Breast epithelium (tissue), 4 donors: ENCODE measurements at places on chromosomes 6 and 20. TPM values are rescaled to one million over a fixed set of nuclear protein-coding genes. Genes with fewer than 3 reads are reported as not detected.

The CST2 gene
- not detected for total RNA-seq

DNA sequence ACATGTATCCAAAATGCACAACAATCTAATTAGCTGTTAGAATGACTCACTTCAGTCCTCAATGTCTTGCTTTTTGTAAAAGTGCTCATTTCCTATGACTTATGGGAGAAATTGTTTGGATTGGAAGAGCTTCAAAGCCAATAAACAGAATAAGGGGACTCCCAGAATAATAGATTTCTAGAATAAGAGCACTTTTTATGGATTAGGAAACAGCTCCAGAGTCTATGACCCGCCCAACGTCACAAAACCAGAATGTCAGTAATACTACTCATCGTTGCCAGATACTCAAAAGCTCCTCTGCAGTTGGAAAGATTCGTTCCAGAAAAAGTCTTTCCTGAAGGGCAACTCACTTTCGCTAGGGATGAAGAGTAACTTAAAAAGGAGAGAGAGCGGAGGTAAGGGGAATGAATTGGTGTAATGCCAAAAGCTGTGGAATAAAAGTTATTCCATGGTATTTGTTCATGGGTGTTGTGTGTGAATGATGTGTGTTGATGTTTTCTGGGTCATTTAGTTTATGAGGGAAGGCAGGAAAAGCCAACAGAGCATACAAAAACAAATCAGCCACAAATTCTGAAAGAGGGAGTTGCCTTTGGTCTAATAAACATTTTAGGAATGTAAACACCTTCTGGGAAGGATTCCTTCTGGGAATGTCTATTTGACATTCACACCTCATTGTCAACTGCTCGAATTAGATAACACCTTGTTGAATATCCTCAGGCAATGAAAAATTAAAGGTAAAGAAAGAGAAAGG, 64.6 kb downstream of the SYNE1 start:
- no peak for DNase-seq

GRCh38 chr6:36594816-36595643, 868 bp downstream of the SRSF3 start:
- peak; percentile 70 for DNase-seq

The LRRC73 gene
- total RNA-seq: not detected

GRCh38 chr20:41177636-41178035, 40.3 kb downstream of the PLCG1 start:
- peak; percentile 50 for DNase-seq

DNA sequence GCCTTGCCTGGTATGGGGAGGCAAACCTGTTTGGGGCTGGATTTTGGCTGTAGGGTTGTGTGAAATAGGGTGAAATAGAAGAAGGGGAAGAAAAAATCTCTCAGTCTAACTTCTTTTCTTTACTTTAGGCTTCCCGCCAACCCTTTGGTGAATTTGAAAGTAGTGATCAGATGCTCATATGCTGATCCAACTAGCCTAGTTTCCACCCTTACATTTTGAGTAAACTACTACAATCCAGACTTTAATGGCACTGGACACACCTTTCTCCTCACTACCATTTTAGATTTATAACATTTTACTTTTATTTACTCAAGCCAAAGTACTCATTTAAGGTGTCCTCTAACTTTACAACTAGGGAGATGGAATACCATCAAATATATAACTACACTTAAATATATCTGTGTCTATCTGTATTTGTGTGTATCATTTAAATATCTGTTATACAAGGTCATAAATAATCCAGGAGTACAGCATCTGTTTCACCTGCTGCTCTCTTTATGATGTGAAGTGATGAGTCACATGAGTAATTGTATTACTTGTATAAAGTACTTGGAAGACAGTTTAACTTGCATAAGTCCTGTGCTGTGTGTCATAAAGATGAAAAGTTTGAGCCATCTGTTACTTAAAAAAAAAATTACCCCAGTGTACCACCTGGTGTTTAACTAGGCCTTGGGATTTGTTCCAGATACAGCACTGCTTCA, 172.1 kb downstream of the CDKAL1 start:
- no peak for DNase-seq

DNA sequence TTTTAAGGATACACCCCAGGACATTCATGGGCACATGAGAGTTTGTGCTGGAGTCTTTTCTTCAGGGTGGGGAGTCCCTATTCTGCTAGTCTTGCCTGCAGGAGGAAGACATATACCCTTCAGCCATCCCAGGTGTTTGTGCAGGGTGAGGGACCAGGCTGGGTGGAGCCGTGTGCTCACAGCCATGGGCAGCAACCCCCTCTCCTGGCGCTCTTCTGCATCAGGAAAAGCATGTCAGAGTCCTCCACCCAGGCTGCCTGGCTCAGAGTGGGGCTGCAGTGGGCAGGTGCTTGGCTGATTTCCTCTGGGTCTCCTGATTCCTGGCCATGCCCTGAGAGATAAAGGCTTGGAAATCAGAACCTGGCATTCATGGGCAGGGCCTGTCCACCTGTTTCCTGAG, 22.7 kb upstream of the MLN start:
- no peak for DNase-seq

GRCh38 chr20:9021699-9022098, 47.2 kb upstream of the PLCB4 start:
- no peak for DNase-seq

DNA sequence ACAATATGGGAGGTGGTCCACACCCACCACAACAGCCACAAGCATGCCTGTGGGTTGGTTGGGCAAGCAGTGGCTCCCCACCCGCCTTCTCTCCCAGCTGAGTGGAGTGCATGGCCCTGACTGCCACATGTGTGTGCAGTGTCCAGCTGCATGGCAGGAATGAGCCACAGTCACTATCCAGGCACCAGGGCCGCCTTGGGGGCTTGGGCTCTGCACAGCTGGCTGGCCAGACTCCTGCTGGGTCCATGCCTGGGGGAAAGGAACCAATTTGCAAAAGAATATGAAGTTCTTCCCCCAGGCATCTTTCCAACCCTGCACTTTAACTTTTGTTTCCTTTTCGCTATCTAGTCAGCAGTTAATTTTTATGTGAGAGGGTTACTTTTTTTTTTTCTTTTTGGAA, 11.6 kb upstream of the ASCC3 start:
- no peak for DNase-seq

DNA sequence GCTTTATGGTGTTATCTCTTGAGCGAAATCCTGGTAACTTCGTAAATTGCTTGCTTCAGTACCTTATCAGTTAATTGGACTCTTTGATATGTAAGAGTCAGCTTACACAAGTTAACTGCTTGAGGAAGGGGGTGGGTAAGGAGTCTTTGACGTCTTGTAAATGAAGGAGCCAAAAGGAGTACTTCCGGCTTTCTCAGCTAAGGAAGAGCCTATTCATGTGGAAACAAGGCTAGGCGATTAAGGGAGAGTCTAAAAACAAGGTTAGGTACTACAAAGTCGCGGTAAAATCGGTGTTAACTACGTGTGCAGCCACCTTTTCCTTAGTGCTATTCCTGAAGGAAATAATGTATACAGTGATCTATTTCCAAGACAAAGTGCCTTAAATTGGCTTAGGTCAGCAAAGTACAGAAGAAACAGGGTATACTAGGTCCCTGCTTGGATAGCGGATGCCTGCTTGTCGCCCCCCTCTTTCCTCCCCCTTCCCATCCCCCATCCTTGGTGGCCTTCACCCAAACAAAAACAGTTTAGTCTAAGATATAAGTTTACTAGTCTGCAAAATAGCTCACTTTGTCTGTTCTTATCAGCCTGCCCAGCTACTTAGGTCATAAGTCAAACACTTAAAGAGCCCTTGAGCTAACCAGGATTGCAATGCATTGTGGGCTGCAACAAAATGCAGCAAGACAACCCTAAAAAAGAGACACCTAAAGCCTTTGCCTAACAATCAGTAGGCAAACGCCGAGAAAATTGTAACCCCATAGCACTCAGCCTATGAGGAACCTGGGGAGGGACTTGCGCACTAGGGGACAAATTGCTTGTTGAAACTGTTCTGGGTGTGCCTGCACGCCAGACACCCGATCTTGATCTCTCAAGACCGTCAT, 147.3 kb downstream of the TRIM27 start:
- no peak for DNase-seq

The IL17F gene
- total RNA-seq: not detected

DNA sequence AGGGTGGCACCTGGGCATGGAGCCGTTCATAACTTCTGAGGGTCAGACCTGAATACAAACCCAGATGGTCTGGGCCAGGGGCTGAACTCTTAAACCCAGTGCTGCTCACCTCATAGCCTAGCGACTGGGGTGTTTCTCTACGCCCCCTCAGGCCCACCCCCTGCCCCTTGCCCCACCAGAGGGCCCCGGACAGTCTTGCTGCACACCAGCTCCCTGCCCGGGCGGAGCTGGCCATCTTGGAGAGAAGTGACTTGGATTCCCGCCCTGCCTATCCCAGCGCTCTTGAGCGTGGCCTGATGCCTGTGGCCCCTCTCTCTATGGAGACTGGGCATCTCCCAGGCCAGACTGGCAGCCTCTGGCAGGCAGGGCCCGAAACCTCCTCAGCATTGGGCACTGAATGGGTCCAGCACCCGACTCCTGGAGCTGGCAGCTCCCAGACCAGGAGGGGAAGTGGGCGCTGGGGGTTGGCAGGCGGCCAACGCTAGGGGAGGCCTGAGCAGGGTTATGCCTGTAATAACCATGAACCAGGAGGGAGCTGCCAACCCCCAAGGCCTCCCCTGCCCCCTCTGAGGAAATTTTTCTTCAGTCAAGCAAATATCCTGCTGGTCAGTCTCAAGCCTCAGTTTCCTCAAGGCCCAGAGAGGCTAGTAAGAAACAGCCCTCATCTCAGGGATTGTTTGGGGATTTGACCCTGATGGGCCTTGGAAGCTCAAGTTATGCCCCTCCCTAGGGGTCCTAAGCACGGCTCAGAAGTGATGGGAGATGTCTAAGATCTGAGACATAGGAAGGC, 169.5 kb downstream of the VEGFA start:
- no peak for DNase-seq

- no peak for DNase-seq
Observed at GRCh38 chr20:47740121-47740861, 45.0 kb downstream of the SULF2 start.

DNA sequence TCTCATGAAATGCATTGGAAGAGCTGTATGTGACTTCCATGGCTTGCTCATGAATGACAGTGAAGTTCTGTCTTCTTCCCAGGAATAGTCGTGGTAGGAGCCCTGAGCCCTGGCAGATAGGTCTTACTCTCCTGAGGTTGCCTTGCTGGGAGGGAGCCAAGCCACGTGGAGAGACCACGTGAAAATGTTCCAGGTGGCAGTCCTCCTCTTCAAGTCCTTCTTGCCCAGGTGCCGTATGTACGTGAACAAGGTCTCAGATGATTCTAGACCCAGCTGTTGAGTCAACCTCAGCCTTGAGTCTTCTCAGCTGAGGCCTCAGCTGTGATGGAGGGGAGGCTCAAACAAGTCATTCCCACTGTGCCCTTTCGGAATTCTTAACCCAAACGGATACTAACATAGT, 192.4 kb upstream of the PRDM1 start:
- no peak for DNase-seq

The CDC5L gene
- total RNA-seq: 29.1 TPM

DNA sequence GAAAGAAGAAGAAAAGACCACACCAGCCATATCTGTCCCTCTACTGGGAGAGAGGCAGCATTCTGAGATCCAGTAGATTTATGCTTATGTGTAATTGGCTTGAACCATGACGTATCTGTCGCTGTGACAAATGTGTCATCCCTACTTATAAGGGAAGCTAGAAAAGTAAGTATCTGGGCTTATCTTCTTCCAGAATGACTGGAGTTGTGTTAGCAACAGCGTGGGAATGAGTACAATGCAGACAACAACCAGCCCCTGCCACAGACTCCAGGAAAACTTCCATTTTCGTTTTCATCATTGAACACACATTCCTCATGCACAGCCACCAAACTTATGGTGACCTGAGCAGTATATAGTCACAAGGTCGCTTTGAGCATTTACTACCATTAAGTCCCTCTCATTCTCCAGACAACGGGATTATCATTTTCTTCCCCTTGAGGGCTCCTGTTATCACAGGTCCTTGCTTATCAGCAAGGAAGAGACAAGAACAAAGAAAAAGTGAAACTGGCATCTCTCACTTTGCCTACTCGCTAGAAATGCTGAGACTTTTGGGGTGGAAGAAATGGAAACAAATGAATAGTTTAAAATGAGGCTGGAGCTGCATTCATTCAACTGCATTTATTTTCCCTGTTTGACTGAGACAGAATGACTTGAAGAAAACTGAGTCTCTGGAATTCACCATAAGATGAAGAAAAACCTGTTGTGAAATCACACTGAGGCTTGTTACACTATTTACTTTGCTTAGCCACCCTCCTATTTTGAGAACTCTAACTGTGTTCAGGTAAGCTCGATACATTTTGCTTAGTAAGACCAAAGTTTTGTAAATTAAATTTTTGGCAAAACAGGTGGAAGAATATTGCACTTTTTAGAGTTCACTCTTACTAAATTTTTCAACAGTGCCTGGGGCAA, 149.3 kb upstream of the FOXQ1 start:
- no peak for DNase-seq

GRCh38 chr6:158765499-158766068, 53.6 kb downstream of the EZR start:
- no peak for DNase-seq

DNA sequence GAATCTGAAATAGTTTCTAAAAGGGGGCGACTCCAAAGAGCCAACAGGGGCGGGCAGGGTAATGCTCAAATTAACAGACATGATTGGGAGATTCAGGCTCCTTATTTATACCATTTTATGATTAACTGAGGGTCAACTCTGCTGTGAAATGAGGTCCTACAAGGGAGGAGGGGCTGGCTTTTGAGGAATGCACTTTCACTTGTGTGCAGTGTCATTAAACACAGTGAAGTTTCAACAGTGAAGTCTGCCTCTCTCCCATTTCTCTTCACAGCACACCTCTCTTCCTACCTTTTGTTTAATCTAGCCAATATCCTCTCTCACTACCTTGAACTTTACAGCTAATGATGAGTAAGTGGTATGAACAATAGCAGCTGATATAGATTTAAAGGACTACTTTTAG, 557.3 kb upstream of the CITED2 start:
- no peak for DNase-seq

DNA sequence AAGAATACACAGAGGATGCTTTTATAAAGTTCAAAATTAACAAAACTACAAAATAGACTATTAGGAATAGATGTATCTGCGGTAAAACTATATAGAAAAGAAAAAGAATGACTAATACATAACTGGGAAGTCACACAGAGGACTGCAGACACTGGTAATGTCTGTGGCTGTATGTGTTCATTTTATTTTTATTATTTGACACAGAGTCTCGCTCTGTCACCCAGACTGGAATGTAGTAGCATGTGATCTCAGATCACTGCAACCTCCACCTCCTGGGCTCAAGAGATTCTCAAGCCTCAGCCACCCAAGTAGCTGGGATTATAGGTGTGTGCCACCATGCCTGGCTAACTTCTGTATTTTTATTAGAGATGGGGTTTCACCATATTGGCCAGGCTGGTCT, 38.9 kb downstream of the ESF1 start:
- DNase-seq: no peak

The NR2E1 gene
- 0.33 TPM for total RNA-seq

DNA sequence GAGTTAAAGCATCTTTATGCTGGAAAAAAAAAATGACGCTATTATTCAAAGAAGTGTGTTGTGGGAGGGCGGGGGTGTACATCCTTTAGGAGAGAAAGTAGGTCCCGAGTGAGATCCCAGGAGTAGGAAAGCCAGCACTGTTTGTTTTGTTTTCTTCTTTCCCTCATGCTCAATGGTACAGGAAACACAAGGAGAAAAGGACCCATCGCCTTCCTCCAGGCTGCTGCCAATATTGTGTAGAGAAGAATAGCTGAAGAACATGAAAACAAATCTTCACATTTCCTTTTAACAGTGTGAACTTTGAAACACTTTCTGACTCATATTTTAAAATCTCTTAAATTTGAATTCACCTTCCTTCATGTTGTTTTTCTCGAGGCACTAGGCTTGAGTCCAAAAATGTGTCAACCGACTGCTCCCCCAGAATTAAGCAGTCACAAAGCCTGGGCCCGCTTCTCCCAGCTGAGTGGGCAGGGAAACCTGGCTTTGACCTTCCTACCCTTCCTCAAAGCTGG, 22.3 kb downstream of the PPP1R16B start:
- no peak for DNase-seq
